ENCODE measurements at places on chromosomes 1 and 21.

GRCh38 chr21:36223451-36223850, 66.8 kb downstream of the DOP1B start:
- DNase-seq: no peak

GRCh38 chr1:107413546-107413945, 272.7 kb downstream of the NTNG1 start:
- DNase-seq: no peak

DNA sequence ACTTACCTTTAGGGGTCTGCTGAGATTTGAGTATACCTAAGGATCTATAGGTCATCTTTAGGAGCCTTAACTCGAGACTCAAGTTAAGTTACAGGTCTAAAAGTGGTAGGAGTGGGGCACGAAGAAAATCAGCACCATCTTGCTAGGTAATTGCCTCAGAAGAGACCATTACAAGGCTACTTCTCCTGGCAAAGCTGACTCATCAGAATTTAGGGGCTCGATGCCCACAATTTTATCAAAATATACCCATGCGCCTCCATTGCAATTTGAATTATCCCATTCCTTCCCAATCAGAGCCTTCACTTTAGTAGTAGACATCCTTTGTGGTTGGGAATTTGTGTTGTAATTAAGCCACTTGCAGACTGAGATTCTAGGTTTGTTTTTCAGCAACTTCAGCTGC, 1994.3 kb downstream of the MRPL39 start:
- no peak for DNase-seq

- DNase-seq: no peak
Observed at GRCh38 chr1:202227997-202228401, 34.4 kb downstream of the LGR6 start.

- no peak for DNase-seq
Observed at GRCh38 chr21:45806042-45806441, 162.5 kb downstream of the PCBP3 start.

DNA sequence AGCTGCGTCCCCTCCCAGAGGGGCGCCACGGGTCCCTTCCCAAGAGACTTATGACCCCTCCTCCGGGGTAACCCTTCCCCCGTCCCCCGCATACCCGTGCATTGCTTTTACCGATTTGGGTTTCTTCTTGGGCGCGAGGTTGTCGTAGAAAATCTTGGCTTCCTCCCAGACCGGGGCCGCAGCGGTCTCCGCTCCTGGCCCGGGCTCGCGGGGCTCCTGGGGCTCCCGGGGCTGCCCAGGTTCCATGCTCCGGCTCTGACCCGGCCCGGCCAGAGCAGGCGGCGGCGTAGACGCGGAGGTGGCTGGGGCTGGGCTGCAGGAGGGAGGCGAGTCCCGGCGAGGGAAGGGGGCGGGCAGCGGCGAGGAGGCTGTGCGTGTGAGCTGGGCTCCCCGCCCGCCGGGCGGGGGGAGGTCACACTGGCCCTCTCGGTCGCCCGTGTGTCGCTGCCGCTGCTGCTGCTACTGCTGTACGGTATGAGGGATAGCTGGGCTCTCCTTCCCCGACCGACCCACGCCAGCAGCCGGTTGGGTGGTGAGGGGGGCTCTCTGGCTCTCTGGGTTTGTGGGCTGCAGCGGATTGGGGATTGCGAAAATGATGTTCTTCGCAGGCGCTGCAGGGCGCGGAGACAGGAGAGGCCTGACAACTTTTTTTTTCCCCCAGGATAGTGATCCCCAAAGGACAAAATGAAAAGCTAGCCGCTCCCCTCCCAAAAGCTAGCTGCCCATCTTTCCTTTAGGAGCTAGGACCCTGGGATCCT, at the start of gene NT5C1A:
Gene NT5C1A (minus strand): TSS at position 315 of the 758 bp plus-strand sequence. CDS start 69 bp downstream, at position 246.
- no peak for DNase-seq

GRCh38 chr1:40641601-40642242, 23.8 kb downstream of the RIMS3 start:
- DNase-seq: no peak
